Astrocyte of the hippocampus (primary cell): ENCODE measurements at places on chromosomes 3 and 15.

- DNase-seq, result no peak
These were observed 182.2 kb downstream of the NTRK3 start for GRCh38 chr15:88074386-88074785.

- DNase-seq, result no peak
These were observed 54.6 kb upstream of the GALNT15 start for GRCh38 chr3:16119887-16120286.

DNA sequence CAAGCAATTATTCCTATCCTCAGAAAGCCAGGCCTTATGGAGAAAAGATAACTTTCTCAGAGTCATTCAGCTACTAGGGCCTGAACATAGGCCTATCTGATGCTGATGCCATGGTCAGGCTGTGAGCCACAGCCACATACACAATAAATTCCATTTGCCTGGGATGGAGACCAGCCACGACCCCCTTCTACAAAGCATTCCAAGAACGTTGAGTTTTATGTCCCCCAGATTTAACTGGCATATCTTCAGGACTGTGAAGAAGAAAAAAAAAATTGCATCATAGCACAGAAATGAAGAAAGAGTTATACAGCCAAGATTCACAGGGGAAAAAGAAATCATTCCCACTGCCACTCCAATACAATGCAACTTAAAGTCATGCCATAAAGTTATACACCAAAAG is 100.0 kb downstream of the THBS1 start:
- peak; percentile 87 for DNase-seq

DNA sequence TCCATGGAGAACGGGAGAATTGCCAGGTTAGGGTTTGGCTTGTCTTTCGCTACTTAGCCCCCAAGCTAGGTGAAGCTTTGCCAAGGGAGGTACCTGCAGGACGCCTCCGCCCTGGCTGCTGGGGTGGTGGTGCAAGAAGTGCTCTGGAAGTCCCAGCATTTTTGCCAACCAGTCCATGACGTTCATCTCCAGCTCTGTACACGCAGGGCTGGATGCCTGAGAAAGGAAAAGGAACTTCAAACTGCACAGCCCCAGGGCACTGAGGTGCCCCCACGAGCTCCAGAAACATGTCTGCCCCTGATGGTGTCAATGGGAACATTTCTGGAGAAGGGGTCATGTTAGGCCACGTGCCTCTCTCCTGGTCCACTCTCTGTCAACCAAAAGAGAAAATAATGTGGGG is 8.2 kb downstream of the HDC start:
- DNase-seq, result no peak
